Fibroblast of skin of scalp (primary cell): ENCODE measurements at places on chromosomes 6 and 20.

DNA sequence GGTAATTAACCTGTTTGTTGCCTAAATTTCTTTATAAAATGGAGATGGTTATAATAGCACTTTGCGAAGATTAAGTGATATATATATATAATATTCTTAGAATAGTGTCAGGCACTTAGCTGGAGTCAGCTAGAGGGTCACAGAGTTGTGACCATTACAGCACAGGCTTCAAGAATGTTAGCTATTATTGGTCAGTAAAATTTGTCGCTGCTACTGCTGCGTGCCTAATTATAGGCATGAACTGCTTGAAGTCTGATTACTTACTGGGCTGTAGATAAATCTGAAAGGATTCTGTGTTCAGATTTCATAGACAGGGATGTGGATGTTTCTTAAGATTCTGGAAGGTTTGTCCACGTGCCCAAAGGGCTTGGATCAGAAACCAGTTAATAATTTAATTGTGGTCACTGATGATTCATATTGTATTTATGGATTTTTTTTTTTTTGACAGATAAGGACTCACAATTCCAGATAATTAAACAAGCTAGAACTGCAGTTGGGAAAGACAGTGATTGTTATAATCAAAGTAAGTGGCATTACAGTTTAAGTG, 4.7 kb downstream of the SNRNP48 start:
- DNase-seq = no peak

- no peak for DNase-seq
Observed at GRCh38 chr6:159677506-159678165, 15.4 kb downstream of the SOD2 start.

DNA sequence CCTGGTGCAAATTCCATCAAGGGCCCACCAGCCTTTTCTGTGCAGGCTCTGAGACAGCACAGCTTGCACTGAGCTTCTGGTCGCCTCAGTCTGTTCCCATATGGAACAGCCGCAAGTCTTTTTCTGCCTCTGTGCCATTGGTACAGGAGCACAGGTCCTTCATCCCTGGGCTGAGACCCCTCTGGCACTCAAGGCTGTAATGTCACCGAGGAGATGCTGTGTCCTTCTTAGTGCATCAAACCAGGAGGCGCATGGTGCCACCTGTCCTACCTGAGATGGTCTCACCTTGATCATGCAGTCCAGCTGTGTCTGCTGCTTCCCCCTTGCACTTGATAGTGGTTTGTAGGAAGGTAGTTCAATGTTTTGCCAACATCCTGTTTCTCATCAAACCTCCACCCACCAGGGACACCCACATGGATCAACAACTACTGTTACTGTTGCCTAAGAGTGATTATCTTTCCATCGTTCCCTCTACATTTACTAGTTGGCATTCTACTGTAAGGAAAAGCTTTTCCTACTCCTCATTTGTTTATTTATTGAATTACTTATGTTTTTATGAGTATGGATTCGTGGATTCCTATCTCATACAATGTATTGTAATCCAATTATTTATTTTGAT, 29.0 kb downstream of the FAM50B start:
- no peak for DNase-seq

DNA sequence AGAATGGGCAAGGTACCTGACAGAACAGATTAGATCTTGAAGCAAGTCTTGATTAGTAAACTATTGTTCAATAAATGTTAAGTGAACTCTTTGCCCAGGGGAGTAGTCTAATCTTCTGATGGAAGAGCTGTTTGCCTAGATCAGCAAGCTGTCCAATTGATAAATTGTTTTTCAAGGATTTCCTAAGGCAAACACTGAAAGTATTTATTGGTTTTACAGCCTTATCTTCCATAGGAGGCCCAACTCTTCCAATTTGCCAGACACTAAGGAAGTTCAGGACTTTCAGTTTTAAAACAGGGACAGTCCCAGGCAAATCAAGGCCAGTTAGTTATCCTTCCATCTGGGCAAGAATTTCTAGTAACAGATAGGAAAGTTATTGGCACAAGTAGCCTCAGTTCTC, 1.8 kb upstream of the C6orf163 start:
- DNase-seq = no peak

GRCh38 chr20:23915844-23916243, 36.3 kb upstream of the CST5 start:
- no peak for DNase-seq

DNA sequence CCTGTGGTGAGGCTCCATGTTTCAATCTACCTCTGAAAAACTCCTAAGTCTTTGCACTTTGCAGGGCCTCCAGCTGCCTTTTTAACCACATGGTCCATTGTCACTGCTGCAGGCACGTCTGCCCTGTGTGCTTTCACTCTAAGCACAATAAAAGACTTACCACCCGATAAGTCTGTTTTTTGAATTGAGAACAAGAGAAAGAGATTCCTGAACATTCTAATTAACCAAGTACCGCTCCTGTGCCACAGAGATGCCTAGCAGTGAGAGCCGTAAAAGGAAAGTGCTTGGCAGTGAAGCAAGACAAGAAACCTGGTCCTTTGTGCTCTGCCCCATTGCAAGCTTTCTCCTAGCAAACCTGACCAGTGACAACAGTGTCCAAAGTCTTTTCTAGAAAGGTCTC, 487.6 kb upstream of the FLRT3 start:
- no peak for DNase-seq

- peak; percentile 19 for DNase-seq
Observed at GRCh38 chr6:81063891-81064290, 688.6 kb downstream of the TENT5A start.

DNA sequence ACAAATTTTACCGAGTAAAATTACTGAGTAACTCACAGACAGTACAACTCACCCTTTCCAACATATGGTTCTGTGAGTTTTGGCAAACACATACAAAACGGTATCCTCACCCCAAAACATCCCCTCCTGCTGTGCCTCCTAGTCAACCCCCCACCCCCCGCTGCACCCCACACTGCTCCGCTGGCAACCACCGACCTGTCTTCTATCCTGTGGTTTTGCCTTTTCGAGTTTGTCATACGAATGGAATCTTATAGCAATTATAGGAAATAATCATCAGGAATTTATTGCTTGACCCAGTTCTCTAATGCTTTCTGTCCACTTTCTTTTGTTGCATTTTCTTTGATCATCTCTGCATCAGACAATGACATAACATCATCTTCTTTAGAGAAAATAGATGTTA, 312.3 kb downstream of the KIF16B start:
- DNase-seq = peak; percentile 86

- DNase-seq = no peak
Observed at GRCh38 chr20:37759761-37760209, 66.0 kb downstream of the CTNNBL1 start.

- DNase-seq = no peak
Observed at GRCh38 chr20:62342910-62343309, 24.2 kb downstream of the LAMA5 start.

DNA sequence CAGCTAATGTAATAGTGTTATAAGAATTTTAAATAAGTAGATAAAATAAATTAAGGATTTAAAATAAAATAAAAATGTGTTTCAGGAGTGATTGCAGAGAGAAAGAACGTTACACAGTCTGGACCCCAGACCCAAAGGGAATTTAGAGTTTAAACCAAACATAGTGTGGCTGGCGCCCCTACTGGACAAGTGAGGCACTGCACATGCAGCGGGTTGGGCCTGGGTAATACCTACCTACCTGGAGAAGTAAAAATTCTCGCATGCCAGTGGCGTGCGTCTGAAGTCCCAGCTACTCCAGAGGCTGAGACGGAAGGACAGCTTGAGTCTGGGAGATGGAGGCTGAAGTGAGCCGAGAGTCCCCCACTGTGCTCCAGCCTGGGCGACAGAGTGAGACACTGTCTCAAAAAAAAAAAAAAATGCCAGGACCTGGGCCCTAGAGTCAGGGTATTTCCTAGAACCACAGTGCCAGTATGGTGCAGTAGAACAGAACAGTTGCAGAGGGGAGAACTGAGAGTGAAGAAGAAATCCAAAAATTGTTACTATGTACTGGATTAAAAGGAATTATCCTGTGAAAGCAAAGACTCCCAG, 71.4 kb upstream of the TCF21 start:
- no peak for DNase-seq

DNA sequence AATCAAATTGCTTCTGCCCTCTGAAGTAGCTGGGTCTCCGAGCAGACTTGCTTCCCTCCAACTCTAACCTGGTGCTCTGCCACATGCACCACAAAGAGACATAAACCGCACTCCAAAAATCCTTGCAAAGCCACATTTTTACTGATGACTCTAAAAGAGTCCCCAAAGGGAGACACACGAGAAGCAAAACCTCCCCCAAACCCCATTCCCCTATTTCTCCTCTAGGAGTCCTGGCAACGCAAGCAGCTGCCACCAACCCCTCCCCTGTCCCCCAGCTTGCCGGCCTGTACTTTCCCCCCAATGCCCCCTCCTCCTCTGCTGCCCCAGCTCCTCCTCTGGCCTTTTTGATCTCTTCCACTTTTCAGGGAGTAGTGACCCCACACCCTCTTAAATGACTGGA, 180.1 kb upstream of the ARID1B start:
- DNase-seq = no peak

DNA sequence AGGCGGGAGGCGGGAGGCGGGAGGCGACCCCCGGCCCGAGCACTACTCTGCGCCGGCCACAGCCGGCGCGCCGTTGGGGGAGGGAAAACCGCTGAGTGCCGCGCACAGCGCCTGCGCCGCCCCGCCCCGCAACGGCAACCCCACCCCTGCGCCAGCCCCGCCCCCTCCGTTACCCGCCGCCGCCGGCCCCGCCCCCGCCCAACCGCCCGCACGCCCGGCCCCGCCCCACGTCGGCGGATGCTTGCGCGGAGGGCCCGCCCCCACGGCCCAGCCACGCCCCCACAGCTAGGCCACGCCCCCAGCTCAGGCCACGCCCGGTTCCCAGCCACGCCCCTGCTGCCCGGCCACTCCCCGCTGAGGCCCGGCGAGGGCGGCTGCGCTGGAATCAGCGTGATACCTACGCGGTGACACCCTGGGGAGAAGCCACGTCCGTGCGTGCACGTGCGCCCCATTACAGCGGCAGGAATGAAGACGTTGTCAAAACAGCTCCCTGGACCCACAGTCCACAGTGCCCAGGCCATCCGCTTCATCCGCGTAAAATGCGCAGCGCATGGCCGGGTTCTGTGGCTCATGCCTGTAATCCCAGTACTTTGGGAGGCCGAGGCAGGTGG, at the start of gene TCFL5:
Gene TCFL5, minus strand, starts transcription at position 97 of the 611 bp plus-strand sequence. CDS start 152 bp downstream, outside the sequence.
- peak; percentile 86 for DNase-seq

DNA sequence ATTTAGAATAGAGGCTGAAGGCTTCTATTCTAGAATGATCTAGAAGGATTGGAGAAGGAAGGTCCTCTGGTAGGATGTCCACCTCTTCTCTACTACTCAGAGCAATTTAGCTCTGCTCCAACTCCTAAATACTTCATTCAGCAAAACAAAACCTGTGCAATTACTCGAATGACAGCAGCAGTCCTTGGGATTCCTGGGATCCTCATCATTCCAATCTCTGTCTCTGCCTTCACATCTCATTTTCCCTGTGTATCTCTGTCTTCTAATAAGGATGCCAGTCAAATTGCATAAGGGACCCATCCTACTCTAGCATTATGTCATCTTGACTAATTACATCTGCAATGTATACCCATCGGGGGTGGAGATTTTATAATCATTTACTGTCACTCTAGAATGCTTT, 5.5 kb upstream of the AIG1 start:
- DNase-seq = no peak

DNA sequence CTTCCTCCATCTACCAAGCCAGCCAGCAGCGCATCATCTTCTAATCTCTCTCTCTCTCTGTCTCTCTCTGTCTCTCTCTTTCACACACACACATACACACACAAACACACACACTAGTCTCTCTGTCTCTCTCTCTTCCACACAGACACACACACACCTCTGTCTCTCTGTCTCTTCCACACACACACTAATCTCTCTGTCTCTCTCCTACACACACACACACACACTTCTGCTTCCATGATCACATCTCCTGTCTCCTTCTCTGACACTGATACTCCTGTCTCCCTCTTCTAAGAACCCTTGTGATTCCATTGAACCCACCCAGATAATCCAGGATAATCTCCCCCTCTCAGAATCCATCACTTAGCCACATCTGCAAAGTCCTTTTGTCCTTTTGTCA, 181.3 kb downstream of the NFATC2 start:
- no peak for DNase-seq

- no peak for DNase-seq
Observed at GRCh38 chr6:35673755-35674154, 15.0 kb downstream of the FKBP5 start.

DNA sequence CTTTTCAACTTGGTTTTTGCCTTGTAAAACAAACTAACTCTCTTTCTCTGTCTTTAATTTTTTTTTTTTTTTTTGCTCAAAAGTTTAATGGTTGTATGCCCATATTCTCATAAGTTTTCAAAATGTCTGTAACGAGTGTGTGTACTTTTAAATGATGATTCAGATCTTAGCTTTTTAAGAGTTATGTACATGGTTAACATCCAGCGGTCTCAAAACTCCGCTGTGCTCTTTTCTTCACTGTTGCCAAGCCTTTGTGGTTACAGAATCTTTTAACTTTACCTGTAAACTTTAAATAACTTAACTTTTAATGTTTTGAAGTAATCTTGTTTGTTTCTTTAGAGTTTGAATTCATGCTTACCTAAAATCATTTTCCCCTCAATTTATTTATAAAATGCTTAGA, 133.0 kb downstream of the SAMD5 start:
- no peak for DNase-seq

- DNase-seq = peak; percentile 73
Observed at GRCh38 chr6:14876778-14877613, 368.9 kb upstream of the JARID2 start.

DNA sequence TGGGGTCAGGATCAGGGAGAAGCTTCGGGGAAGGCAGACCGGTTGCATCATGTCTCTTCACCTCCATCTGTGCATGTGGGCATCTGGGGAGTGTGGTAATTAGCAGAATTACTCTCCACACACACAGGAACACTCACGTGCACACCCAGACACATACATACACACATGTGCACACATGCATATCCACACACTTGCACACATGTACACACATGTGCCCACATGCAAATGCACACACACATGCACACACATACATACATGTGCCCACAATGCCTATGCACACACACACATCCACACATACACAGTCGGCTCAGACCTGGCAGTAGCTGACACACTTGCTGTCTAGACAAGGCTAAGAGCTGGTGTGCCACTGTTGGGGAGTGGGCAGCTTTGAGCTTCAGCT, 212.3 kb upstream of the PMEPA1 start:
- DNase-seq = no peak

GRCh38 chr20:64196847-64197306, 32.6 kb downstream of the MYT1 start:
- DNase-seq = no peak

DNA sequence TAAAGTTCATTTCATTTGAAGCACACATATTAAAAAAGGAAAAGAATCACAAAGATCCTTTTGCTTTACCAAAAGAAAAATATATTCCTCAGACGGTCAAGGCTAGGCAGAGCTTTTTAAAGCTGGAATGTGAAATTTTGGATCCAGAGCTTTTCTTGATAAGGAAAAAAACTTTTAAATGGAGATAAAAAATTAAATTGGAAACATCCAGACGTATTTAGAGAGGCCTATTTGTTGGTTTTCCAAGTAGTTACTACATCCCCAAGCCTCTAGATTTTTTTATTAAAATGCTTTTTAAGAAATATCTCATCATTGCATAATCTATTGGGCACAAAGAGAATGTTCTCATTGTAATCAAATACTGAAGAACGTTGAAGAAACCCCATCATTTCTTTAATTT, 385.7 kb upstream of the CITED2 start:
- no peak for DNase-seq
